ENCODE measurements at places on chromosomes 7 and 10.

DNA sequence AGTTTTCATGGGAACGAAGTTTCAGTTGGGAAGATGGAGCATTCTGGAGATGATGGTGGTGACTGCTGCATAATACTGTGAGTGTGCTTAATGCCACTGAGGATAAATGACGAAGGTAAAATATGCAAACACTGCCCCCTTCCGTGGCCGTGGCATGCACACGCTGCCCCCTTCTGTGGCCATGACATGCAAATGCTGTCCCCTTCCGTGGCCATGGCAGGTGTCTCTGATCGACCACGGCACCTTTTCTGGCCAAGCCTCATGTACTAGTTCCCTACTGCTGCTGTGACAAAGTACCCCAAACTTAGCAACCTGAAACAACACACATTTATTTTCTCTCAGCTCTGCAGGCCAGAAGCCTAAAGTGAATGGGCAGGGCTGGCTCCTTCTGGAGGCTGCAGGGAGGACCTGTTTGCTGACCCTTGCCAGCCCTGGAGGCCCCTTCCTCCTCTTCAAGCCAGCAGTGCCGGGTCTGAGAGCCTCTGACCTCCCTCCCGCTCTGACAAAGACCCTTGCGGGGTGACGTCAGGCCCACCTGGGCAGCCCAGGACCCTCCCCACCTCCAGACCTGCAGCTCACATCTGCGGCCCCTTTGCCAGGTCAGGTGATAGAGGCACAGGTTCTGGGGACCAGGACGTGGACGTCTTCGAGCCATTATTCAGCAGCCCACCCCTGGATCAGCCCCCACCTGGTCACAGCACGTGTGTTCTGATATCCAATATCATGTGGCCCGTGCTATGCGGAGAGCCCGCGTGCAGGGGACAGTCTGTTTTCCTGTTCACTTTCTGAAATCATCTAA, 82.0 kb downstream of the MICALL2 start:
- no peak for DNase-seq

- DNase-seq = no peak
These were observed 258.0 kb upstream of the SEMA3A start for GRCh38 chr7:84452618-84453017.

DNA sequence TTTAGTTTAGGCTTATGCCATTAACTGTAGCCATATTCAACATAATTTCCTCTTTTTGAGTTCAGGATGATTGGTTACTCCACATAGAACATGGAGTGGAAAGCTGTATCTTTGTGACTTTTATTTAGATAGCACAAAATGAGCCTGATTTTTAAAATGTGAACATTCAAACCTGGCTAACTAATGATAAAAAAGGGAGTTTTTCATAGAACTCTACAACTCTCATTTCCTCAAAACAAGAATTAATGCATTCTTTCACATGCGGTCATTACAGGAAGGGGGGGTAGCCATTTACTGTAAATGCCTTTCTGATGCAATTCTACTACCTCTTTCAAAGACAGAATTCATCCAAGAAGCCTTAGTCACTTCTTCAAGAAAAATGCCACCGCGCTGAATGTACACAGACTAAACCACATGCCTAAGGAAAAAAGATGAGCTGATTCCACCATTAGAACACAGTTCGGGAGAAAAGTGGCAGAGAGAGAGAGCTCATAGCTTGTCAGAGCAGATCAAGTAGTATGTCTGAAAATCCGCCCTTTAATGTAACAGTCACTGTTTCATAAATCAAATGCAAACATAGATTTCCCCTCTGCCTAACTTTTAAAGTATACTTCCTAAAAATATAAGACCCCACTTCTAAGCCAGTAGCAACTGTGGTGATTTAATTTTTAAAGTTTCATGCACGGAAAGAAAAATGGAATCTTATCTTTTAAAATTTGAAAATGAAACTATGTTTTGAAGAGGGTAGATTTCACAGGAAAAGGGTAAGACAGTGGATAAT, 226.4 kb upstream of the KLF14 start:
- DNase-seq = no peak

GRCh38 chr7:81007051-81007450, 88.2 kb upstream of the SEMA3C start:
- no peak for DNase-seq

DNA sequence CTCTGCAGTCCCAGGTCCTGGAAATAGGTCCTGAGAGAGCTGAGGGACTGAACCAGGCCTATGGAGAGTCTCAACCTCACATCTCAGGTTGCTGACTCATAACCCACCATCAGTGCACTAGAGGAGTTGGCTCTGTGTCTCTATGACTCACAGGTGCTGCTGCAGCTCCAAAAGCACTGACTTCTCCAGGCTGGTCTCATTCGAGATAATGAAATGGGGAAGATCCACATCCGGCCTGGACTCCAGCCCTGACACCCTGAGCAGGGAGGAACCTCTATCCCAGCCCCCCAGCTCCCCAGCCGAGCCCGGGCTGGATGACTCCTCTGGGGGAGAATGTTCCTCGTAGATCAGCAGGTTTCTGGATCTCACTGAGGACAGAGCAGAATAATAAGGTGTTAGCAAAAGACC, 35.5 kb upstream of the DGKI start:
- no peak for DNase-seq
